ENCODE measurements at places on chromosomes 12 and 14.
A peak's percentile ranks its signal among the peaks of the same experiment; 100 is the strongest.

DNA sequence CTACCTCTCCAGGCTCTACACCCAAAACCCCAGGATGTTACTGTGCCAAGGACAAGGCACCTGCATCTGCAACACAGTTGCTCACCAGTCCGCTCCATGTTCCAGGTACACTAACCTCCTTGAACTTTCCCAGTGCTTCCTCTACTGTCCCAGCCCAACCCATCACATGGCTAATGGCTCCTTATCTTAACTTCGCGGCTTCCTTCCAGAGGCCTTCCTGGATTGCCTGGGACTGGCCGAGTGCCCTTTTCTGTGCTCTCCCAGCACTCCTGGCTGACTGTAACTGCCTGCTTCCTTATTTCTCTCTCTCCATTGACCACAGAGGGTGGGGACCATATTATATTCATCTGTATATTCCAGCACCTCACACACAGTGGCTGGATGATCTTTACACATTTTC is 20.9 kb downstream of the POMT2 start:
- no peak for DNase-seq

DNA sequence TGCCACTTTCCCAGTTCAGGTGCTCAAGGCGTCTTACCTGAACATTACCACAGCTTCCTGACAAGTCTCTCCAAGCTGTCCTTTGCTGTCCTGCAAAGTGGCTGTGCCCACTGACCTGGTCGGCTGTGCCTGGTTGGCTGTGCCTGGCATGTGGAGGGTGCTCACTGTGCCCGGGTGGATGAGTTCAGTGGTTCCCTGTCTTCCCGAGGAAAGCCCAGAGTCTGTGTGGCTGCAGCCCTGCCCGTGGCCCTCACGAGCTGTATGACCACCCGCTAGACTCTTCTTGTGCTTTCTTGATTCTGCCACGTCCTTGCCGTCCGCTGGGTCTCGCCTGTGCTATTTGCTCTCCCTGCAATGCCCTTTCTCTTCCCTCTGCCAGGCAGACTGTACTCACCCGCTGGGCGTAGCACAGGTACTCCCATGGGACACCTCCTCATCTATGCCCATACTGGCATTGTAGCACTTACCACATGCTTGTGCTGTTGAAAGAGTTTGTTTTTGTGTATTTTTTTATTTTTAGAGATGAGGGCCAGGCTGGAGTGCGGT is 95.9 kb downstream of the TSPAN9 start:
- DNase-seq, result no peak

- no peak for DNase-seq
Measured at GRCh38 chr14:25841226-25841625, 756.6 kb downstream of the NOVA1 start.

- DNase-seq, result no peak
Measured at GRCh38 chr12:62471734-62472133, 5.1 kb downstream of the MON2 start.

DNA sequence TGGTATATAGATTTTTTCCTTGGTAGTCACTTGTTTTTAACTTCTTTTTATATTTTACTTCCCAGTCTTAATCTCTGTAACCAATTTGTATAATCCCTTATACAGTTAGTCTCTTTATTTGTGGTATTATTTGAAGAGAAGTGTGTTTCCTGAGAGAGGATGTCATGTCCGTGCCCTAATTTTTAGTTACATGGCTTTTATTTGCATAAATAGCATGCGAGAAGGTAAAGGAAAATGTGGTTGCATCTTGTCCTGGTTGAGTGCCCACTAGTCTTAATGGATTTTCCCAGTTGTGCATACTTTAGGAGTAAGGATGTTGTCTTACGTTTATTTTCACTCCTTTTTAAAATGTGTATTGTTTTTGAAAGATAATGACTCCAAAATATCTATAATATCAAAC is 27.5 kb downstream of the RAP1B start:
- no peak for DNase-seq

- no peak for DNase-seq
Measured at GRCh38 chr14:22071006-22071405, 397.4 kb upstream of the OR4E1 start.

- no peak for DNase-seq
Measured at GRCh38 chr14:76759589-76759988, 1.7 kb upstream of the VASH1 start.

DNA sequence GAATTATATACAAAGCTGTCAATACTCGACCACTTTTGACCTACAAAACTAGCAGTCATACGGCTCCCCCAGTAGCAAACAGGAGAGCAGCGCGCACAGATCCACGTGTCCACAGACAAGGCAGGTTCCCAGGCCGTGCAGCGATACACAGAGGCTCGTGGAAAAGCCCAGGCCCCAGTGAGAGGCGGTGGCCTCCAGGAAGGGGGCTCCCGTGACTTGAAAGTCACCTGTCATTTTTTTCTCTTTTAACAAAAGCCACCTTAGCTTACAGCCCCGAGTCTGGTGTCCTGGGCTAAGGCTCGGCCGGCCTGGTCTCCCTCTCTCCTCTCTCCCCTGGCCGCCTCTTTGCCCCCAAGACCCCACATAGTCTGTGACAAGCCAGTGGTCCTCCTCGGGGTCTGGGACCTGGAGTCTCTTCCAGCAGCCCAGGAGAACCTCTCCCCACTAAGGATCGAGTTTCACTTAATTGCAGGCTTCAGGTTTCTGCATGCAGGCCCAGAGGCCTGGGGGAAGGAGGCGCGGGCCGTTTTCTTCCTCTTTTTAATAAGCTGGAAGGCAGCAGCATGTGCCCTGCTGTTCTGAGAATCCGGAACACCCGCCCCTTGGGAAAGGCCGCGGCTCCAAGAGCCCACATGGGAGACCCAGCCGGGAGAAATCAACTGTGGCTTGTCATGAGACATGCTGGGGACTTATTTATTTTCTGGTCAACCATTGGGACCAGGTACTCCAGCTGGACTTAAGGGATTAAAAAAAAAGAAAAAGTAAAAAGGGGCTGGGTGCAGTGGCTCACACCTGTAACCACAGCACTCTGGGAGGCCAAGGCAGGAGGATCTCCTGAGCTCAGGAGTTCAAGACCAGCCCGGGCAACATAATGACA is 15.9 kb downstream of the NCOR2 start:
- DNase-seq, result no peak

- no peak for DNase-seq
Measured at GRCh38 chr12:15984097-15984800, 73.1 kb downstream of the DERA start.

- peak; percentile 7 for DNase-seq
Measured at GRCh38 chr12:108403952-108404351, 64.8 kb upstream of the CMKLR1 start.

DNA sequence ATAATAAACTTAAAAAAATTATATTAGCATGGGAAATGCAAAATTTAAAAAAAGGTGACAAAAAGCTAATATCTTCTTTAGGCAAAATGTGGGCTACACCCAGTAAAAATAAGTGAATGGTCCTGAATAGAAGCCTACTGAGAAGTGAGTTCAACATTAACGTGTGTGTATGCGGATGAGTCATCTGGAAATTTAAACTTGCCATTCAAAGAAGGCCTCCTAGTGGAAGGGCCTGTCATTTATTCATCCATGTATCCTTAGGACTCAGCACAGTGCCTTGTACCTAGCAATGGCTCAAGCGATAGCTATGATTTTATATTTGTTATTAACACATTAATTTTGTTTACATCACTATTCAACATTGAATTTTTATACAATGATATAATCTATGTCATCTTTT is 226.2 kb downstream of the NUBPL start:
- DNase-seq, result peak; percentile 15

DNA sequence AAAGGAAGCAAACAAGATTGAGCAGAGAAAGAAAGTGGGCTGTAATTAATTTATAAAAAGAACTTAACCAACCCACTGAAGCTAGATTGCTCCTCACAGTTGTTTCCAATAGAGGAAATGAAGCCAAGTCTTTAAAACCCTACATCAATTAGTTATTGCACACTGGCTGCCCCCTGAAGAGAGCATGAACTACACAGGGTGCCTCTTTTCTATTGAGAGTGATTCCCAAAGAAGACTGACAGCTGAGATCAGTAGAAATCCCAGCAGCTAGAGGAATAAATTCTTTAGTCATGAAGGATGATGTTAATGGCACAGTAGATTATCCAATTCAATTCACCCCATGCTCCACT is 8.6 kb upstream of the USP15 start:
- no peak for DNase-seq

All from urothelium cell line (cell line).